ENCODE measurements at places on chromosomes 2 and 18.
A peak's percentile ranks its signal among the peaks of the same experiment; 100 is the strongest.

DNA sequence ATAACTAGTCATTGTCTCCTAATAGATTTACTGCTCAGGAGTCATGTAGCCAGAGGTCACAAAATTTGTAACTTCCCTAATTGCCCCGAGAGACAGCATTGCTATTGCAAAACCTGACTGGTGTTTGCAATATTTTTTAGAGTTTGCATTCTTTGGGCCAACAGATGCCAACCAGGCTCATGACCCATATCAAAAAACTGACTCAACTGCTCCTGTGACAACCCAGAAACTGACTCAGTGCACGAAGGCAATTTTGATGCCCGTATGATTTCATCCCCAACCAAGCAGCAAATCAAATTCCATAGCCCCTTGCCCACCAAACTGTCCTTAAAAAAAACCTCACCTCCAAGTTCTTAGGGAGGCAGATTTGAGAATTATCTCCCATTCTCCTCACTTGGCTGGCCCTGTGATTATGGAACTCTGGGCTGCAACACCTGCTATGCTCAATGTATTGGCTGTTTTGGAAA lies 951.3 kb downstream of the TSN start:
- no peak for DNase-seq

DNA sequence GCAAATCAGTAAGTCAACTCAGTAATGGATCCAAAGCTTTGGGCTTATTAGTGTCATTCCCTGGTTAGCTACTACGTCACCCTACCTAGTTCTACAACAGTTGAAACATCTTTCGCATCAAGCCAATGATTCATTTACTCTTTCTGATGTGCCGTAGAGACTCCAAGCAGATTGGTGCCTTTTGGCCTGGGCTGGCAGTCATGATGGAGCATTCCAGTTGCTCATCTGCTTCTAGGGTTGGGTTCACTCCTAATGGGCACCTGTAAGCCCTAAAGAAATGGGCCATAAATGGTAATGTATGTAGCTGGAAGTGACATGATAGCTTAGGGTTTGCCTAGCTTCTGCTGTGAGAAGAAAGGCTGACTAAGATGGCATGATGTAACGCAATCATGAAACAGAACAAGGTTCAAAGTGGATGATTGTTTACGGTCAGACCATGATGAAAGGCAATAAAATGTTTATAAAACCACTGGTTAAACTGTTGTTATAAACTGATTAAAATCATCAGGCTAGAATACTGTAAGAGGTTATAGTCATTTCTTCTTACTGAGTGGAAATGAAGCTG lies 20.4 kb upstream of the CCL20 start:
- DNase-seq = no peak

DNA sequence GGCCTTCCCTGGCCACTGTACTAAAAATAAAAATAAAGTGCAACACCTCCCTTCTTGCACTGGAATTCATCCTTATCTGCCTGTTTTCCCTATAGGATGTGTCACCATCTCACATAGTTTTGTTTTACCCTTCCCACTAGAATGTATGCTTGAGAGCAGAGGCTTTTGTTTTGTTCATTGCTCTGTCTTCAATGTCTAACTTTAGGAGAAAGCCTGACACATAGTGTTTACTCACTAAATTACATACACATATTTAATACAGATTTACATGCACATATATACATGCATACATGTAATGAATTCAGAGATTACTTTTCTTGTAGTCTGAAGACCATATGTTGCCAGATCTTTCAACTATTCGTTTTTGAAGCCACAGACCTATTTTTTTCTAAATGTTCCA lies 23.0 kb downstream of the CD302 start:
- no peak for DNase-seq

- DNase-seq = no peak
Observed at GRCh38 chr2:237980751-237981150, 13.9 kb downstream of the UBE2F start.

GRCh38 chr2:216404010-216404618 lies 8.2 kb upstream of the SMARCAL1 start:
- DNase-seq = peak; percentile 45
